ENCODE measurements at places on chromosomes 6 and 20.
A peak's percentile ranks its signal among the peaks of the same experiment; 100 is the strongest.

DNA sequence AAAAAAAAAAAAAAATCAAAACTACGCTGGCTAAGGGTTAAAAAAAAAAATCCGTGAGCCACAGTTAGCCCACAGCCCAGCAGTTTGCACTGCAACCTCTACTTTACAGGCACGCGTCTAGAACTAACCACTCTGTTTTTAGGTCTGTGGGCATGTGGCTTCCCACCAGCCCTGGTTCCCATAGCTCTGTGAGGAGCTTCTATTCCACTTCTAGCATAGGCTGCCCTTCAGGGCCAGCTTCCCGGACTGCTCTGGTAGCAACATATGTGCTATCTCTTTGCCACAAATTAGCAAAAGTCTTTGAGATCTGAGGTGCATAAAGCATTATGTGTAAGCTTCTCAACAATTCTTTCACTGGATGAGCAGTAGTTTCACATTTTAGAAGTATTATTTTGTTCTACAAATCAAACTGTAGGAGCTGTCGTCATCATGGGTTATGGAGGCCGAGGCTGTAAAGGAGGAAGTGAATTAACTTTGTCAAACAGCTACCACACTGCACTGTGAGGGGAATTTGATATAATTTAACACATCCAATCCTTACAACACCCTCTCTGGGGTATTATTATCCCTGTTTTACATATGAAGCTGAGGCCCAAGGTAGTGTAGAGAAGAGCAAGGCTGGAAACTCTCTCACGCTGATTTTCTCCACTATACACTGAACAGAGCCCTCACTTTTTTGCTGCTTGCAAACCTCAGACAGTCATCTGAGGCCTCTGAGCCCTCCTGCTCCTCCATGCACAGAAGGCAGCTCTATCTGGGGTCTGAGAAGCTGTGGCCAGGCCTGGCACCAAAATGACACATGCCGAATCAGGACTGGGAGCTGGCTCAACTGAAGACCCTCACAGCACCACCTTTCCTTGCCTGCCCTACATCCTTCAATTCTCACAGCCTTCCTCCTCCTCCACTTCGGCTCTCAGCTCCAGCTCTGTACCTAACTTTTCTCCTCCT lies 35.4 kb downstream of the MAN1A1 start:
- DNase-seq: peak; percentile 41

DNA sequence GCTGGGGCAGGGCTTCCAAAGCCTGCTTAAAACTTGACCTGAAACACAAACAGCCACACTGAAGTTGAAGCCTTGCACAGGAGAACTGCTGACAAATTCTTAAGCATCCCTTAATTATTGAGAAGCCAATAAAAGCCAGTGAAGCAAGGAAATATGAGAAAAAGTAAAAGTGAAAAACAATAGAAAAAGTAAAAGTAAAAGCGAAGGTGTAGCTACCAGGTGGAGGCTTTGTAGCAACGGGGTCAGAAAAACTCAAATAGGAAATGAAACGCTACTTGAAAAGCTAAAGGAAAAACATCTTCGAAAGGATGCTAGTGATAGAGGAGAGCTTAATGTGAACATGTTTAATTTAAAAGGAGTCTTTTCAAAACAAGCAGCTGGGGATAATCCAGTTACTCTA lies 97.4 kb downstream of the IRF4 start:
- DNase-seq: peak; percentile 17

DNA sequence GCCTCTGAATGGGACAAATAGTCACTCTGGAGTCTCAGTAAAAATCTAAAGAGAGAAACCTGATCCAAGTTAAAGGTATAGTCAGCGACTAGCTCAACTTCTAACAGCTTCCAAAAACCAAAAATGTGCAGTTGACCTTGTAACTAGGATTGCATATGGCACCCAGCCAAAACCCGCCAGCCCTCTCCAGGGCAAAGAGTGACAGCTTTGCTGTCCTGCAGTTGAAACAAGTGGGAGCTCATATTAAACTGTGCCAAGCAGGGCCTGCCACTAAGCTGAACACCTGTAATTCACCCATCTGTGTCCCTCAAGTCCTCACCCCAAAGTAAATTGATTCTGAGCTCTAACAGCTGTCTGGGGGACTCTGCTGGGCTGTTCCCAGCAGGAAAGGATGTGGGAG lies 695.3 kb downstream of the MAFB start:
- no peak for DNase-seq

- no peak for DNase-seq
These were observed 102.3 kb downstream of the HTR1B start for GRCh38 chr6:77361018-77361417.

GRCh38 chr6:40407239-40407638 lies 179.9 kb downstream of the LRFN2 start:
- DNase-seq: no peak

DNA sequence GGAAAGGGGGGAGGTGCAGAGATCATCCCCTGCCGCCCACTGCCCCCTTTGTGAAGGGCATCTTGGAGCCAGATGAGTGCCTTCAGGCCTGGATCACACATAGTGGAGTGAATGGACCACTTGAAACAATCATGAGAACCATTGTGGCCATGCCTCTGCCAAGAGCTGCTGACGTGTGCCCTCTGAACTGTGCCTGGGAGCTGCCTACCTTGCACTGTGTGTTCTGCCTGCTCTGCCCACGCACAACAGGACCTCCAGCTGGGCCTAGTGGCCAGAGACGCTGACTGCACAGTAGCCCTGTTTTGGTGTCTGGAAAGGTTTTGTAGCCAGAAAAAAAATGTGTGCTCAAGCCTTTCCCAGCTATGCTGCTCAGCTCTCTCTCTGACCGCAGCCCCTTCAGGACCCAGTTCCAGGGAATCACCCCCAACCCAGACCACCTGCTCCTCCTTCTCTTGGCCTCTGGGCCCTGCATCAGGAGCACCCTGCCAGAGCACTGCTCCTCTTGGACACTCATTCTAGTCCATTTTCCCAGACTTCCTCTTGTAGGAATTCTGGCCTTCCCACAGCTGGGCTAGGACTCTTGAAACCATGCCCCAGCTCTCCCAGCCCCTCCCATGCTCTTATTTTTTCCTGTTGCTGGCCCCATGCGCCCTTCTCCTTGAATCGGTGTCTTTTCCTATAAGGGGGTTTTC lies 1.6 kb upstream of the ADIG start:
- DNase-seq: no peak

DNA sequence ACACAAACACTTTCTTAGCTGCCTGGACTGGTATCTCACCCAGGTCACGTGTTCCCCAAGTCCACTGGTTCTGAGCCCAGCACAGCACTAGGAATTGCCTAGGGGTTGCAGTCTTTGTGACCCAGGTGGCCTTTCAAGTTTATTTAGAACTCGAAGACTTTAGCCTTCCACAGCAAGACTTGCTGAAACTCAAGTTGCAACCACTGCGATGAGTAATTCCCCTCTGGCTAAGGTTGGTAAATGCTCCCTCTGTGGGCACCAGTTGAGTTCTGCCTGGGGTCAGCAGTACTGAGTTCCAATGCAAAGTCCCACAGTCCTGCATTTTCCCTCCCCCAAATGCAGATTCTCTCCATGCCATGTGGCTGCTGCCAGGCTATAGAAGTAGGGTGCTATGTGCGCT lies 77.6 kb upstream of the MOCS1 start:
- no peak for DNase-seq

DNA sequence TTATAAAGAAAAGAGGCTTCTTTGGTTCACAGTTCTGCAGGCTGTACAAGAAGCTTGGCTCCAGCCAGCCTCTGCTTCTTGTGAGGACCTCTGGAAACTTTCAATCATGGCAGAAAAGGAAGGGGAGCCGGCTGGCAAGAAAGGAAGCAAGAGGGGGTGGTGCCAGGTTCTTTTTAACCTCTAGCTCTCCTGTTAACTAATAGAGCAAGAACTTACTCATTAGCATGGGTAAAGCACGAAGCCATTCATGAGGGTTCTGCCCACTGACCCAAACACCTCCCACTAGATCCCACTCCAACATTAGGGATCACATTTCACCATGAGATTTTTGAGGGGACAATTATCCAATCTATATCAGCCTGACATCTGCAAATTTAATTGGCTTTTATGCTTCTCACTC lies 347.1 kb downstream of the GRIK2 start:
- DNase-seq: no peak

DNA sequence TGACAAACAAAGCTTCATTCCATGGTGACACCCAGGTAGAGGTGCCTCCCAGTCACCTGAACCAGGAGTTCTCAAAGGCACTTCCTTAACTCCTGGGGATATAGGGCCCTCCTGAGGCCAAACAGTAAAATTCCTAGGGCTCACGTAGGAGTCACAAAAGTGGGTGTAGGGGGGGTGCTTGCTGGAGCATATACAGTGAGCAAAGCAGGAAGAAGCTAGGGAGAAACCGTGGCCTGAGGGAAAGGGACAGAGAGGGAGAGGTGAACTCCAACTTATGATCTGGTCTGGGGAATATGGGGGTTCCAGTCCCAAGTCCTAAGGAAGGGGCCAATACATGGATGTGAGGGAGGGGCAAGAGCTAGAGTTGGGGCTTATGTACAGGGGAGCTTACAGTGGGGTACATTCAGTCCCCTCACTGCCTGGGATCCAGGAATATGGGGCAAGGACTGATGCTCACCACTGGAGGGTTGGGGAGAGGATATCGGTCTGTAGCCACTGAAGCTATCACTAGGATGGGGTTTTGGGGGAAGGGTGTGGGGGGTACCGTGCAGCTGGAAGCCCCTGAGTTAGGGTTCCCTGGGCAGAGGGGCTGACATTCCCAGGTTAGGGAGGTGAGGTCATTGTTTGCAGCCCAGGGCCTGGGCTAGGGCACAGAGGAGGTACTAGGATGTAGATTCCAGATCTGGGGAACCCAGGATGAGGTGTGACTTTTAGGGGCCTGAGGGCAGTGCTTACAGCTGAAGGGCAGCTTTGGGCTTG lies 950 bp downstream of the PEDS1 start:
- DNase-seq: peak; percentile 13

- DNase-seq: peak; percentile 9
These were observed 18.7 kb downstream of the ADRM1 start for GRCh38 chr20:62321521-62321948.

DNA sequence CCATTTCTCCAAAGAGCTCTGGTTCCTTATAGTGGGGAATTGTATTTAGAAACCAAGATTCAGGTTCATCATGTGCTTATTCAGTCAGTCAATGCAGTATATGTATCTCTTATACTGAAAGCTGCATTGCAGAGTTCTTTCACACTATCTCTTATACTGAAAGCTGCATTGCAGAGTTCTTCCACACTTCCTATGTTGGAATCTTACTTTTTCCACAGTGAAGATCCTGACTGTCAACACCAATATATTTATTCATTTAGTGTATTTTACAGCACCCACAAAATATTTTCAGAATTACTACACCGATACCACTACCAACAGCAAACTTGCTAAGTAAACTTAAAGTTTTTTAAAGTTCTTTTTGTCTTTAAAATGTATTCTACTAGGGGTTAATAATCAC lies 349.3 kb upstream of the MMS22L start:
- DNase-seq: no peak

DNA sequence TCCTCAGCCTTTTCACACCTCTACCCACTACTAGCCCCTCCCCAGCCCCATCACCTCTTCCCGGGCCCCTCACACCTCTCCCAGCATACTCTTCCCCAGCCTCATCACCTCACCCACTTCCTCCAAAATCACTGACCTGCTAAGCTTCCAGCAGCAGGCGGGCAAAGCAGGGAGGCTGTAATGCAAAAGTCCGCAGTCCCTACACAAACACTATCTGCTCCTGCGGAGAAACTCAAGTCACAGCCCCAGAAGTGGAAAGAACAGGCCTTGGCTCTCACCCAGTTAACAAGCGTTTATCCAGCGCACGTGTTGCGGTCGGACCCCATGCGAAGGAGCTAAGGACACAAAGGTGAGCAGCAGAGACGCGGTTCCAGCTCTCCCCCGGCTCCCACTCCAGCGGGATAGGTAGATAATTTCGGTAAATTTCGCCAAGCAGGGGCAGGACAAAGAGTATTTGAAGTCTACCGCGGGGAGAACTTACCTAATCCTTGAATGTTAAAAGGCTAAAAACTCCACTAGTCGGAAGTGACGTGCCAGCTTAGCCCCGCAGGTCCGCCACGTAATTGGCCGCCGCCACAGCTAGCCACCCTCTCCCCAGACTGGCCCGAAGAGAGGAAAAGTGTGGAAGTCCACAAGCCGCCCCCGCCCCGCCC lies 728 bp upstream of the TRIM39 start:
- peak; percentile 85 for DNase-seq

DNA sequence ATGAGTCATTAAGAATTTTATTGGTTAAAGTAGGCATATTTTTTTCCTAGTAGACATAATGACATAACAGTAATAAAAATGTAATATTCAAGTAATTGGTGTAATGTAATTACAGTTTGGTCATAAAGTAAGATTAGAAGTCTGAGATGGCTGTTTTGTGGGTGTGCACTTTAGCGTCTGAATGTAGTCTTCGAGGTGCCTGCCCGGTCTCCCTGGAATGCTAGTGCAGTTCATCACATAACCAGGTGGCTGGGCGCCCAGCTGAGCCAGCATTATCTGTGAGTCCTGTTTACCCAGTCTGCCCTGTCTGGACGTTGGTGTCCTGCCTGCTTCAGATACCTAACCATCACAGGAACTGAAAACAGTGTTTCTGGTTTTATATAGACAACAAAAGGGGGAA lies 419.1 kb downstream of the CDC5L start:
- DNase-seq: no peak

DNA sequence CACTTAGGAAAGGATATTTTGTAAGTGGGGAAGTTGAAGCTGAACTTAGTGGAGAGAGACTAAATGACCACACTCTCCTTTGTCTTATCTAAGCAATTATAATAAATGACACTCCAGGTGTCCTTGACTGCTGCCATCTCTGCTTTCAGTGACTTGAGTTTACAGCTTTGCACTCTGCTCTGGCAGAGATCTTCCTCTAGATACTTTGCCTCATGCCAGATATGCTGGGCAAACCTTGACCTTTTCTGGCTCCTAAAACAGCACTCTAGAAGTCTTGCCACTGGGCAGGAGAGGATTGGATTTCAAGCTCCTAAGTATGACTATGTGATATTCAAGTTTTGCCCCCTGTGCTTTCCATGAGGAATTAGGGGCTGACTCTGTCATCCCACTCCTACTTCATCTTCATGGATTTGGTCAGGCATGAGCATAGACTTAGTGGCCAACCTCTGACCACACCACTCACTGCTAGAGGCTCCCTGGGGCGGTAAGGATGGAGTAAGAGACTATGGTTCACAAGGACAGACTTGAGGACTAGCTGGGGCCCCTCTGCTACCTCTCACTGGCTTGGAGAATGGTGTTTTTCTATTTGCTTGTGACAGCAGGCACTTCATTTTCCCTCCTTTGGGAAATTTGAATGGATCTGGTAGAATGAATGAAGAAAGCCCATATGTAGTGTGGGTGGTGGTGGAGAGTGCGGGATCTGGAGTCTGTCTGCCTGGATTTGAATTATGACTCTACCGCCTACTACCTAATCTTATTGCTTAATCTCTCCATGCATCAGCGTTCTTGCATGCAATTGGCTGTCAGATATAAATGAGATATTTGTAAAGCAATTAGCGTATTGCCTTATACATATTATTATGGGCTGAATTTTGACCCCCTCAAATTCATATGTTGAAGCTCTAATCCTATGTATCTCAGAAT lies 191.4 kb downstream of the REV3L start:
- no peak for DNase-seq

GRCh38 chr6:20870021-20870420 lies 335.8 kb downstream of the CDKAL1 start:
- DNase-seq: no peak
